Activated T-helper 9 cell treated with anti-CD3 and anti-CD28 coated beads, Interleukin-2, amount 50 U/mL, for 16 hours (primary cell): ENCODE measurements at places on chromosomes 5 and 9.

- no peak for DNase-seq
These were observed 49.7 kb downstream of the NNT start for GRCh38 chr5:43652537-43653302.

DNA sequence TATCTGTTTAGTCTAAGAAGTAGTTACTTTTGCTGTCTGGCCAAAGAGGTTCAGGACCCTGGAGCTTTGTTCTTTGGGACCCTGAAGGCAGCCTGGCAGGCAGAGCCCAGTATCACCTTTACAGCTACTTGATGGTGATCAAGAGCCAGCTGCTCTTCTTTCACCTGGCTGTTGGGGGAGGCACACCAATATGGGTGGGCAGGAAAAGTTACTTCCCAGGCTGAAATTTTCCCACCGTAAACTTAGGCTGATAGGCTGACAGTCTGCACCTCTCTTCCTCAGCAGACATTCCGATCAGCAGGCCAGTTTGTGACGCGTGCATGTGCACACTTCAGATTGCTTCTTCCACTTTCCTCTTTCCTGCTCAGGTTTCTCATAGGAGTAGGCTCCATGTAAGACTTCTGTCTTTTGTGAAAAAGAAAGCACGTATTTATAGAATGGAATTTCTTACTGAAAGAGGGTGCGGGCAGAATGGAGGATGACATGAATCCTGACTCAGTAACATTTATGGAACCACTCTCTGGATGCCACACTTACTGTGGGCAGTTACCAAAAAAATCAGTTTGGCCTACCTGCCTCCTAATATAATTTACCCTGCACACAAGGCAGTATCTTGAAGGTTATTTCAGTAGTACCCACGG, 223.9 kb upstream of the DMRT1 start:
- no peak for DNase-seq

DNA sequence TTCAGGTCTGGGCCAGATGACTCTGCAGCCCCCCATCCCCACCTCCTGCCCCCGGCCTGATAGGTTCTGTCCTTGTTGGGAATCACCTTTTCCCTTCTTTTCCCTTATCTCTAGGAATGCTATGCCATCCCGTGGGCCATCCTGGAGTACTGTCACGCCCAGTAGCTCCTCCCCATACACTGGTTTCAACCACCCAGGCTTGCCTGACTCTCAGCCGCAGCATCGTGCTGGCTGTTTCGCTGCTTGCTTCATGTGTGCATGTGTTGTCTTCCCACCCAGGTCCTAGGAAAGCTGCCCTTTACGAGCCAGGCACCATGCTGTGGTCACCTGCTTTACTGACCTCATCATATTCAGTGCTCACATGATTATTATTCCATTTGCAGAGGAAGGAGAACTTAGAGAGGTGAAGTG, 71.8 kb downstream of the ANGPTL2 start:
- DNase-seq = no peak

DNA sequence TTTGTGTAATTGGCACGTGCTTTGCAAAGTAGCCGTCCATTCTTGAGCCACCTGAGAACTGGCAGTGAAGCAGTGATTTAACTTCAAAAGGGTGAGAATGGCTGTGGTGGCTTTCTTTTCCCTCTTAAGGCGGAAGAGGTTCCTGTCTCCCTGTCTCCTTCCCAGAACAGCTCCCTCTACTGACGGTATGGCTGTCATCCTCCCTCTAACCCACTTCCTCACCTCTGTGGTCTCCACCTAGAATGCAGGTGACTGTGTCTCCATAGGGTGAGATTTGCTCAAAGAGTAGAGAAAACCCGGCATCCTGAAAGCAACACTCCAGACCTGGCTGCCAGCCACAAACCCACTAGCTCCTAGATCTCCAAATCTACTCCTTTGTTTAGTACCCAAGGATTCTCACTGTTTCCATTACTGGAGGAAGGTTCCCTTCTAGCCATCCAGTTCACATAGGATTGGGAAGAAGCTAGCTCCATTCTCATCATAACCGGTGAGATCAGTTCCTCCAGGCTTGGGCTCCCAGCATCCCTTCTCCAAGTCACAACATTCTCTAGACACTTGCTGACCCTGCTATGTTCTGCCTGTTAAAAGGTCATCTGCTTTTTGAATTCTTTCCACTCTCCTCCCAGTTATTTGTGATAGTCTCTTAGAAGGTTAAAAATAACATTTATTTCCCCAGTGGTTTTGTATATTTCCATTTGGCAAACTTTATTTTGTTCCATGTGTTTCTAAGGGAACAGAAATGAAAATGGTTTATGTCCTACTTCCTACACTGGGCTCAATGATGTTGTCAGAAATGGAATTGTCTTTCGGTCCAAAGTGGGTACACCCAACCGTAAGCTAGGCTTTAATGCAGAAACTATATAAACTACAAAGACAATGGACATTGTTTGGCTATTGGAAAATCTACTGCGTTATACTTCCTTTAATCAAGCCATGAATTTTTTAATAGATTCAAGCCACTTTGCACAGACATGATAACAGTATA, 269.4 kb downstream of the CWC27 start:
- DNase-seq = no peak

- no peak for DNase-seq
These were observed 219.0 kb upstream of the CDH12 start for GRCh38 chr5:23072179-23072578.

- no peak for DNase-seq
These were observed 48.4 kb downstream of the CCDC125 start for GRCh38 chr5:69284203-69284602.

DNA sequence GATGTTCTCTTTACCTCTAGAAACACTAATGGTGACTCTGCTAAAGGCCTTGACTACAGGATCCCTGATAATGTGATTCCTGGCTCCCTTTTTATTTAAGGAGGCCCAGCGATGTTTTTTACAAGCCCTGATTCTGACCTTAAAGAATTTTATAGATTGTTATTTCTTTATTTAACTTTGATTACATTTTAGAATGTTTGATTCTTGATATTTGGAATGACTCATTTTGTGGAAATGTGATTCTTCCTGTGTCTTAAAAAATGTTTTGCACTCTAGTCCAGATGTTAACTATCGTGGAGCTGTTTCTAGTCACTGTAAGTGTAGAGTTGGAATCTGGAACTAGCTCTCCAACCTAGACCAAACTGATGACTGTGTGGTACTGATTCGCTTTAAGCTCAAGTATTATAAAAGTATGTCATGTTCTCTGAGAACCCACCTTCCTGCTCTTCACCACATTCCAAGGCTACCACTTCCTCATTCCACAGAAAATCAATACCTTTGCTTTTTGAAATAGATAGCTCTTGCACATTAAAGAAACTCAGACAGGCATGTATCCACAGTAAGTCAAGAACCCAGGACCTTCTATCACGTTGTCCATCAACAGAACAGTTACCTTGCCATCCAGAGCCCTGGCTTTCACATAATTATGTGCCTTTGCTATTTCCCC, 65.2 kb downstream of the JMY start:
- DNase-seq = no peak

GRCh38 chr9:134053941-134054761, 13.7 kb downstream of the BRD3 start:
- DNase-seq = no peak

DNA sequence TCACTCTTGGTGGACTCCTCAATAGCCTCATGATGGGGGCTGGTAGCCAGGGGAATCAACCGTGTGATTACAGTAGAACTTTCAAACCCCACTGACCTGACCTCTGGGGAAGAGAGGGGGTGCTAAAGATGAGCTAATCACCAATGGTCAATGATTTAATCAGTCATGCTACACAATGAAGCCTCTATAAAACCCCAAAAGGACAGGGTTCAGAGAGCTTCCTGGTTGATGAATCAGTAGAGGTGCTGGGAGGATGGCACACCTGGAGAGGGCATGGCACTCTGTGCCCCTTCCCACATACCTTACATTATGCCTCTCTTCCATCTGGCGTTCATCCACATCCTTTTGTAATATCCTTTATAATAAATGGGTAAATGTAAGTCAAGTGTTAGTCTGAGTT, 8.9 kb upstream of the SH3TC2 start:
- no peak for DNase-seq

GRCh38 chr9:120463765-120464164, 116.2 kb downstream of the CDK5RAP2 start:
- DNase-seq = no peak

DNA sequence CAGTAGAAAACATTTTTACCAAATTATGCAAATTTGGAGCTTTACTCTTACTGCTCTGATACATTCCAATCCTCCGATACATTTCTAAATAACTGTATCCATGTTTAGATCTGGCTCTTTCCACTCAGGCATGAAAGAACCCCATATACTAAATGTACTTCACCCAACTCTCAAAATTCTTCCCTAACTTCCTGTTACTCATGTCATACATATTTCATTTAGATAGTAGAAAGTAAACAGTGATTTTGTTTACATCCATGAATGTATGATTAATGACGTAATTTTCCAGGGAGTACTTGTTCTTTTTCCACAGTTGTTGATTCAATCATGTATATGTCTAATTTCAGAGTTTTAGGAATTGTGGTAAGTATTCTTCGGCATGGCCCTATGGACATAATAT, 1426.5 kb upstream of the C9orf72 start:
- no peak for DNase-seq

- DNase-seq = no peak
These were observed 622.6 kb downstream of the CCDC171 start for GRCh38 chr9:16175461-16175860.

GRCh38 chr5:134046801-134047686, 42.3 kb upstream of the VDAC1 start:
- no peak for DNase-seq

DNA sequence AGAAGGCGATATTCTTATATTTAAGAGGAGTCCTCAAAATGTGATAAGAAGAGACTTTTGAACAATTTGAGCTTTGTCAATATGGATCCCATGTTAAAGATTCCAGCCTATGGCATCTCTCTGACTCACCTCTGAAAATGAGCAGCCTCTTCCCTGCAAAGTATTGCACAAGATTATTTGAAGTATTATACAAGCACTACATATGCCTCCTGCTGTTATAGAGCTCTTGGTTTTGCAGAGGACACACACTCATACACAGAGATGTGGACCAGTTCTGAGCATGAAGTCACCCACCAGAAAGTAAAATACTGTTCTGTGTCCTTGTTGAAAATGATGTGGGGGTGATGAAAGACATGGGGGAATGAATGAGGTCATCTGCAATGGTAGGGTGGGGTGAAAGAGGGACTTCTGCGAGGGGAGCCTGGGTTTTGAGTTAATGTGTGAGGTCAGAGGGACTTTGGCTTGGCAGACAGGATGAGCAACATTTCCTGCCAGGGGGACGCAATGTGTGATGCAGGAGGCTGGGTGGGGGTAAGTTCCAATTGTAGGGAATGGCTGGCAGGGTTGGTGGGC, 25.8 kb downstream of the FBXL7 start:
- DNase-seq = no peak

- DNase-seq = no peak
These were observed 18.1 kb upstream of the ZBTB34 start for GRCh38 chr9:126842220-126842842.

- no peak for DNase-seq
These were observed 74.0 kb upstream of the PITX1 start for GRCh38 chr5:135107986-135108385.

DNA sequence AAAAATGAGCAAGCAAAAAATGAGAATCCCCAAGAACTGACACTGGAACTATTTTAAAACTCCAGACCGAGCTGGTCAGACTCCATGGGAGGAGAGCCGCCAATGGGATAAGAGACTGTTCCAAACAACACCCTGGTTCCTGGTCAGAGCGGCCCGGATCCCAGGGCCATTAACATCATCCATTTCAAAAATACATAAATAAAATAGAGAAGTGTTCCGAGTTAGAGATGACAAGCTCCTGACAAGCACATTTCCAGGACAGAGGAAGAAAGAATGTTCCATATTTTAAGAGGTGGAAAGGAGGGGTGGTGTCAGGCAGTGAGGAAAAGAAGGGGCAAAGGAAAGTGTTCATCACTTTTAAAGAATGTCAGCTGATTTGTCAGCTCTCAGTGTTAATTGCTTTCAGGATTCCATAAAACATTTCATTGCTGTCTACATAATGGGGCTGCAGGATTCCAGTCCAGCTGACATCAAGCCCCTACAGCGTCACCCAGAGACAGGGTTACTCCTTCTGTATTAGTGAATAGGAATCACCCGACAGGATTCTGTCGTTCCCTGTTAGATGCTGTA, 202.5 kb upstream of the TRIM32 start:
- DNase-seq = no peak

GRCh38 chr5:127423173-127423798, 94.2 kb upstream of the PRRC1 start:
- DNase-seq = no peak

- no peak for DNase-seq
These were observed 31.0 kb downstream of the ADAM19 start for GRCh38 chr5:157544623-157544989.

DNA sequence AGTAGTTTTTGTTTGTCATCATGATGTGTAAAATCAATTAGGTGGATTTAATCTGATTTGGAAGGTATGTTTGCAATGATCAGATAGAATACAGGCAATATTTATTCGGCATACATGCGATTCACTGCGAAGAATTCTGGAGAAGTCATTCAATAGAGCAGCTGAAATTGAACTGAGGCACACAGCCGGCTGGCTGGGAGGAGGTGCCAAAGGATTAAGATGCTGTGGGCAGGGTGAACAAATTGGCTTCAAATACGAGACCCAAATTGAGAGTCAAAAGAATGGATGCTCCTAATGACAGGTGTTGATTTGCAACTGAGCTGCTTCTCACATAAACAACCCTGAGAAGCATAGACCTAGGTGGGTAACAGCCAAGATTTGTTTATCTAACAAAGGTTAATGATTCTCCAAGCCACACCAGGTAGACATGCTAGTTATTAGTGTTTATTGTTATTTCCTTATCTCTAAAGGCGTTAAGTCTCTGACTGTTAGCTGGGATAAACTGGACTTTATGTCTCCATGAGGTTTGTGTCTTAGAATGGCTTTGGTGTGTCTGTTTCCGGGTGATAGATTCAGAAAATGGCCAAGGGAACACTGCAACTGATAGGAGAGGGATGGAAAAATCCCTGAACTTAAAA, 55.3 kb upstream of the CLINT1 start:
- no peak for DNase-seq

GRCh38 chr5:55749387-55749786, 11.5 kb downstream of the DDX4 start:
- no peak for DNase-seq
